Colonic mucosa (tissue), 4 donors: ENCODE measurements at places on chromosomes 13 and 19. TPM values are rescaled to one million over a fixed set of nuclear protein-coding genes. Genes with fewer than 3 reads are reported as not detected.

ZNF724 gene
- total RNA-seq, result 6.7 TPM

TYROBP gene
- total RNA-seq, result 10.4 TPM

DNA sequence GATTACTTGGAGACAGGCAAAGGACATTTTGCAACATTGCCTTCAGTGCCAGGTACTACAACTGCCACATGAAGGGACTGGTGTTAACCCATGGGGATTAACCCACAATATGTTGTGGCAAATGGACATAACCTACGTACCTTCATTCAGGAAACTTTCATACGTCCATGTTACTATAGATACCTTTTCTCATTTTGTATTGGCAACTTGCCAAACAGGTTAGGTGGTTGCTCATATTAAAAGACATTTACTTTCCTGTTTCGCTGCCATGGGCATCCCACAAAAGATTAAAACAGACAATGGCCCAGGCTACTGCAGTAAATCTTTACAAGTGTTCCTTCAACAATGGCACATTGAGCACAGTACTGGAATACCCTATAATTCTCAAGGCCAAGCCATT is 925.3 kb downstream of the SLITRK6 start:
- no peak overlapping the region for H3K27ac ChIP-seq
- H3K4me1 ChIP-seq, result no peaks in the 10 kb centered on the region
- no peaks in the 10 kb centered on the region for H3K27me3 ChIP-seq

GRCh38 chr13:83935566-83935965 is 53.3 kb upstream of the SLITRK1 start:
- H3K36me3 ChIP-seq, result no peaks in the 10 kb centered on the region
- no peaks in the 10 kb centered on the region for H3K27me3 ChIP-seq
- no peak overlapping the region for H3K27ac ChIP-seq

- no peaks in the 10 kb centered on the region for H3K36me3 ChIP-seq
- H3K4me3 ChIP-seq, result no peak overlapping the region
- H3K27ac ChIP-seq, result no peak overlapping the region
- peak; percentile 86 for DNase-seq
These were observed 2.5 kb upstream of the ZNF121 start for GRCh38 chr19:9586764-9587163.

GRCh38 chr13:37769078-37769477 is 100.5 kb downstream of the TRPC4 start:
- H3K36me3 ChIP-seq, result no peaks in the 10 kb centered on the region
- no peak overlapping the region for H3K4me3 ChIP-seq
- H3K4me1 ChIP-seq, result no peaks in the 10 kb centered on the region
- no peaks in the 10 kb centered on the region for H3K27me3 ChIP-seq
- DNase-seq, result no peak
- no peak overlapping the region for H3K27ac ChIP-seq

DNA sequence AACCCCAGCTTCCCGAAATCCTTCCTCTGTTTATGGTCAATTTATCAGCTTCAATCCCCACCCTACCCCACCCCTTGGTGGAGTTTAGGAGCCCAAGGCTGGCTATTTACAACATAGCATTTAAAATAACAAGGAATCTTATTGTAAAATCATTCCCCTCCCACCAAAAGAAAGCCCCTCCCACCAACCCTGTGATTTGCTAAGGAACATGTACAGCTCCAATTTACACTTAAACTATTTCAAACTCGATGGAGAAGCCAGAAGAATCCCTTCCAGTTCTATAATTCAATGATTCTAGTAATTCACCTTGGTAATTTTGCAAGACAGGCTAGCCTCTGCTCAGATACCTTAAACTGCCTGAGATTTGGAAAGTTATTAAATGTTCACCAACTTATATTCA is 3.0 kb downstream of the LATS2 start:
- H3K27me3 ChIP-seq, result no peaks in the 10 kb centered on the region
- no peak overlapping the region for H3K4me3 ChIP-seq
- peaks cover 10% of the 10 kb centered on the region for H3K4me1 ChIP-seq
- H3K36me3 ChIP-seq, result no peaks in the 10 kb centered on the region
- no peak overlapping the region for H3K27ac ChIP-seq
- DNase-seq, result peak; percentile 37

DNA sequence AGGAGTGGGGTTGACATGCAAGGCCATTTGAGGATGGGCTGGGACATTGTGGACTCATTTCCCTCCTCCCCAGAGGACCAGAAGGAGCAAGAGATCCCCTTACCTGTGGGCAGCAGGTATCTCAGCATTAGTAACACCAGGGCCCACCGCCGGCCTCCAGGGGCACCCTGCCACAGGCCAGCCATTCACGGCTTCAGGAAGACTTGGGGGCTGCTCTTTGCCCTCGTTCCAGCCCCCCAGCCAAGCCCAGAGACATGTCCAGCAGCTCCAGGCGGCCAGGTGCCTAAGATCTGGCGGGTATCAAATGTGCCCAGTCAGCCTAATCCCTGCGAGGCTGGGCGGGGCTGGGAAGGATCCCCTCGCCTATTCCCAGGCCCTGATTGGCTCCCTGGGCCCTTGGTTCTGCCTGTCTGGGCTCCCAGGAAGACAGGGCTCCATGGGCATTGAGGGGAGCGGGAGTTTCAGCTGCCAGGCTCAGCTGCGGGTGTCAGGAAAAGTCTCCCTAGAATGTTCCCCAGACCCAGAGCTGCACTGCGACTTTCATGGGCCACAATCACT is 21.3 kb upstream of the OR1M1 start:
- no peak for DNase-seq
- no peaks in the 10 kb centered on the region for H3K27me3 ChIP-seq
- H3K4me1 ChIP-seq, result no peaks in the 10 kb centered on the region
- H3K4me3 ChIP-seq, result no peak overlapping the region
- no peak overlapping the region for H3K27ac ChIP-seq
- no peaks in the 10 kb centered on the region for H3K36me3 ChIP-seq

DNA sequence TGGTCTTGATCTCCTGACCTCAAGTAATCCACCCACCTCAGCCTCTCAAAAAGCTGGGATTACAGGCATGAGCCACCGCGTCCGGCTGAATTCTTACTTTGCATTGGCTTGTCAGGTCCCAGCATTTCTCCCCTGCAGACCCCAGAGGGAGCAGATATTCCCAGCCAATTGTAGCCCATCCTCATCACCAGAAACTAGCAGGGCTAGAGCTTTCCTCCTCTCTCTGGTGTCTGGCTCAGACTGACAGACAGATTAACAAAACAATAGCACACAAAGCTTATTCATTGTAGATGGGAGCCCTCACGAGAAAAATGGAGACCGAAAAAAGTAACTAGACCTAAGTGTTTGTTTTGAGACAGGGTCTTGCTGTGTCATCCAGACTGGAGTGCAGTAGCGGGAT is 7.5 kb upstream of the MPV17L2 start:
- no peaks in the 10 kb centered on the region for H3K36me3 ChIP-seq
- no peak overlapping the region for H3K4me3 ChIP-seq
- no peaks in the 10 kb centered on the region for H3K4me1 ChIP-seq
- DNase-seq, result no peak
- no peaks in the 10 kb centered on the region for H3K27me3 ChIP-seq

DNA sequence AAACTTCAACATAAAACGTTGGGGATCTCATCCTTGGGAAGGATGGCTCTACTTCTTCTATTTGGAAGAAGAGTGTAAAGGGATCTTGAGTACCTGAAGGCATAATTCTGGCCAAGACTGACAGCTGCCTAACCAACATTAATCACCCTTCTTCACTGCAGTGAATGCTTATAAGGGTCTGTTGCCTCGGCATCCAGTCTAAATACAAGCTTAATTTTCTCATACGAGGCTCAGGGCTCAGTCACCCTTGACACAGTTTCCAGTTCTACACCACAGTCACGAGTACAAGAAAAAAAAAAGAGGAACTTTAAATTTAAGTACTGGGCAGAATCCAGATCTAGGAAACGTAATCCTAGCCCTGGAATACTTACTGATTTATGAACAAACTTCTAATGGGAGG is 9.0 kb downstream of the FPR3 start:
- no peak for DNase-seq
- H3K27me3 ChIP-seq, result no peaks in the 10 kb centered on the region
- no peaks in the 10 kb centered on the region for H3K4me1 ChIP-seq
- H3K36me3 ChIP-seq, result no peaks in the 10 kb centered on the region
- H3K4me3 ChIP-seq, result no peak overlapping the region

- no peak overlapping the region for H3K27ac ChIP-seq
- H3K36me3 ChIP-seq, result no peaks in the 10 kb centered on the region
These were observed 495.9 kb downstream of the GPC5 start for GRCh38 chr13:91894316-91894715.

DNA sequence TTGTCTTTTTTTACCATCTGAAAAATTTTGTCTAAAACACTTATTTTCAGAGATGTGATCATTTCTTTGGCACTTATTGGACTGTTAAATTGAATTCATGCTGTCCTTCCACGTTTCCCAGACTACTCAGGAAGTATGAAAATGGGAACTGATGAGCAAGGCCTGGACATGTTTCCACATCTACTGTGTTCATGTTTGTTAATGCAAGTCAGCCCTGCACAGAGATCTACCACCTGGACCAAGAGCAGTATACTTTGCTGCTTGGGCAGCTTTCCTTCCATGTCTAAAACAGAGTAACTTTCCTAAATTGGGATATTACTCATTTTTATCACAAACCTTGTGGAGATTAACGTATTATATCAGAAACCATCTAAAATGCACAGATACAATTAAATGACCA is 687.4 kb downstream of the DIAPH3 start:
- no peaks in the 10 kb centered on the region for H3K4me1 ChIP-seq
- no peak overlapping the region for H3K27ac ChIP-seq
- no peaks in the 10 kb centered on the region for H3K36me3 ChIP-seq

- H3K27ac ChIP-seq, result no peak overlapping the region
- no peak for DNase-seq
- H3K27me3 ChIP-seq, result no peaks in the 10 kb centered on the region
- no peaks in the 10 kb centered on the region for H3K36me3 ChIP-seq
- H3K4me3 ChIP-seq, result no peak overlapping the region
These were observed 760.4 kb upstream of the PCDH20 start for GRCh38 chr13:62176051-62176450.

DNA sequence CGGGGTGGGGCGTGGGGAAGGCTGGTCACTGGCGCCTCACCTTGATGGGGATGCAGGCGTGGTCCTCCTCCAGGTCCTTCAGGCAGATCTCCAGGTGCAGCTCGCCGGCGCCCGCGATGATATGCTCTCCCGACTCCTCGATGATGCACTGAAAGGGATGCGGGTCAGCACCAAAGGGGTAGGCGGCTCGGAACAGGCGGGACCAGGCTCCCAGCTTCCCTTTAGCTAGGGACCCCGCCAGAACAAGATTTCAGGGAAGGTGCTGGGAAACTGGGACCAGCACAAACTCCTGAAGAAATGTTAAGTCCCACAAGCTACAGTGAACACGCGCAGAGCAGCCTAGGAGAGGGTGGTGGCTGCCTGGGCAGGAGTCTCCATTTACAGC is 6.0 kb downstream of the EEF2 start:
- peaks cover 59% of the 10 kb centered on the region for H3K36me3 ChIP-seq
- H3K4me1 ChIP-seq, result peaks cover 8% of the 10 kb centered on the region
- H3K4me3 ChIP-seq, result no peak overlapping the region
- no peak for DNase-seq
- H3K27ac ChIP-seq, result no peak overlapping the region
- no peaks in the 10 kb centered on the region for H3K27me3 ChIP-seq

DNA sequence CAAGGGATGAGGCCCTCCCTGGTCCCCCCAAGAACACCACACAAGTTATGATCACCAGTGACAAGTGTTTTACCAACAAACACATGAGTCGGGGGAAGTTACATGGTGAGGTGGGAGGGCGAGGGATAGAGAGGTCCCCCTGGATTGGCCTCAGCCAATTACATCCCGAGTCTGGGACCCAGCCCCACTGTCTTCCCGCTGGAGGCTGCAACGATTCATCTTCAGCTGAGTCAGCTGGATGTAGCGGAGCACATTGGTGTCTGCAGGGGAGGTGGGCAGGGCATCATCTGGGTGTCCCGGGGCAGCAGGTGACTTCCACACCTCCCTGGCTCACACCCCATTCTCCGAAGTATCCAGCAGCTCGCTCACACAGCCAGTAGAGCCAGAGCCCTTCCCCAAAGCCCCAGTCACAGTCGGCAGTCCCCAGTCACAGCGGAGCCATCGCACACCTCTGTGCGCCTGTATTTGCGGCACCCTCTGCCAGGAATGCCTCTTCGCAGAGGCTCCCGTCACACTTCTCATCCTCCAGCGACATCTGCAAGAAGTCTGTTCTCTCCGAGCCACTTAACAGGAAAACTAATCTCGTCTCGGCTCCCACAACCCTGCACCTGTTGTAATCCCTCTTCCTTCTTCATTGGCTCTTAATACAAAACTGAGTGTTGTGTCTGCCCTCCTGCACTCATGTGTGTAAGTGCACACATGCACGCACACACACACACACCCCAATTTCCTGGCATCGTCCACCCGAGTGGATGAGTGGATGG is 2.0 kb downstream of the TTC9B start:
- no peak overlapping the region for H3K27ac ChIP-seq
- no peak for DNase-seq
- H3K4me3 ChIP-seq, result no peak overlapping the region
- H3K36me3 ChIP-seq, result no peaks in the 10 kb centered on the region
- H3K27me3 ChIP-seq, result peaks cover 29% of the 10 kb centered on the region
- H3K4me1 ChIP-seq, result no peaks in the 10 kb centered on the region

- H3K4me1 ChIP-seq, result peaks cover 5% of the 10 kb centered on the region
- H3K4me3 ChIP-seq, result peak within 1 kb of the TSS; percentile 74
- no peak for DNase-seq
- H3K36me3 ChIP-seq, result no peaks in the 10 kb centered on the region
- no peaks in the 10 kb centered on the region for H3K27me3 ChIP-seq
These were observed at the start of gene SPINT2 for GRCh38 chr19:38264486-38265212. SPINT2 (plus strand) TSS chr19:38264573; CDS start chr19:38264893, 320 bp downstream.

DNA sequence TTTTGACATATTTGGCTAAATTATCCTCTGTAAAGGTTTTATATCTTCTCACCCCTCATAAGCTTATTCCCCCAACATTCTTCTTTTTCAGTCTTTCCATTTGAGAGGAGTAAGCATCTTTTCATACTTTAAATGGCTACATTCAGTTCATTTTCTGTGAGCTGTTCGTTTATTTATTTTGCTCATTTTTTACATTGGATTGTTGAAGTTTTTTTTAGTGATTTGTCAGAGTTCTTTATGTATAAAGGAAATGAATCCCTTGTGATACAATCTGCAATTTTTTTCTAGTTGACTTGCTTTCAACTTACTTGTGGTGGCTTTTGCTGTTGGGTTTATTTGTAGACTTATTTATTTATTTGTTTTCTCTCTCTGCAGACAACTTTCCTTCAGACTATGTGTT is 250.3 kb downstream of the DLEU7 start:
- no peak overlapping the region for H3K27ac ChIP-seq
- H3K4me1 ChIP-seq, result no peaks in the 10 kb centered on the region
- DNase-seq, result no peak
- H3K27me3 ChIP-seq, result no peaks in the 10 kb centered on the region
- no peak overlapping the region for H3K4me3 ChIP-seq
- H3K36me3 ChIP-seq, result no peaks in the 10 kb centered on the region

- DNase-seq, result no peak
- H3K4me3 ChIP-seq, result no peak overlapping the region
- H3K4me1 ChIP-seq, result peaks cover 4% of the 10 kb centered on the region
- H3K27me3 ChIP-seq, result no peaks in the 10 kb centered on the region
- no peak overlapping the region for H3K27ac ChIP-seq
- H3K36me3 ChIP-seq, result no peaks in the 10 kb centered on the region
These were observed 32.6 kb downstream of the SLC7A1 start for GRCh38 chr13:29562786-29563438.

DNA sequence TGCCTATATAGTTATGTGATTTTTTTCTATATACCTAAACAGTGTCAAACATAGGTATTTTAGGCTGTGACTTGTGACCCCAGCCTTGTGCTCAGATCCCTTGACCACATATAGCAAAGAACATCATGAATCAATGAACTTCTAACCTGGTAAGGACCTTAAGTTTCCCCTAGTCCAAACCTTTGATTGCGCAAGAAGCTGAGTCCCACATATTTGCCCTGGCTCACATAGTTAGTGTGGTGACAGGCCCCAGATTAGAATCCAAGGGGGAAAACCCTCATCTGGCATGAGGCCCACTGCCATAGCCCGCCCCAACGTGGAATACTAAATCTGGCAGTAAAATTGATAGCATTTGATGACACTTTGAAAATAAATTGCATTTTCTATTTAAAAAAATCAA is 171.8 kb downstream of the MZT1 start:
- H3K4me1 ChIP-seq, result no peaks in the 10 kb centered on the region
- DNase-seq, result no peak
- no peak overlapping the region for H3K27ac ChIP-seq
- no peak overlapping the region for H3K4me3 ChIP-seq
